Activated T-helper 17 cell treated with anti-CD3 and anti-CD28 coated beads, Interleukin-2, amount 50 U/mL, for 72 hours (primary cell): ENCODE measurements at places on chromosomes 11 and 22. TPM values are rescaled to one million over a fixed set of nuclear protein-coding genes. Genes with fewer than 3 reads are reported as not detected.

- H3K36me3 ChIP-seq, result peaks cover 6% of the 10 kb centered on the region
- ATAC-seq, result no peak
- H3K4me3 ChIP-seq, result peak overlapping the region; percentile 68
- H3K27me3 ChIP-seq, result no peaks in the 10 kb centered on the region
Observed at GRCh38 chr22:50476868-50477267, 2.0 kb upstream of the SBF1 start.

- H3K36me3 ChIP-seq, result no peaks in the 10 kb centered on the region
- H3K4me3 ChIP-seq, result no peak overlapping the region
- no peak for ATAC-seq
- H3K27me3 ChIP-seq, result peaks cover 5% of the 10 kb centered on the region
- no peak overlapping the region for H3K27ac ChIP-seq
- no peaks in the 10 kb centered on the region for H3K4me1 ChIP-seq
Observed at GRCh38 chr11:109106151-109106906, 315.7 kb upstream of the C11orf87 start.

DNA sequence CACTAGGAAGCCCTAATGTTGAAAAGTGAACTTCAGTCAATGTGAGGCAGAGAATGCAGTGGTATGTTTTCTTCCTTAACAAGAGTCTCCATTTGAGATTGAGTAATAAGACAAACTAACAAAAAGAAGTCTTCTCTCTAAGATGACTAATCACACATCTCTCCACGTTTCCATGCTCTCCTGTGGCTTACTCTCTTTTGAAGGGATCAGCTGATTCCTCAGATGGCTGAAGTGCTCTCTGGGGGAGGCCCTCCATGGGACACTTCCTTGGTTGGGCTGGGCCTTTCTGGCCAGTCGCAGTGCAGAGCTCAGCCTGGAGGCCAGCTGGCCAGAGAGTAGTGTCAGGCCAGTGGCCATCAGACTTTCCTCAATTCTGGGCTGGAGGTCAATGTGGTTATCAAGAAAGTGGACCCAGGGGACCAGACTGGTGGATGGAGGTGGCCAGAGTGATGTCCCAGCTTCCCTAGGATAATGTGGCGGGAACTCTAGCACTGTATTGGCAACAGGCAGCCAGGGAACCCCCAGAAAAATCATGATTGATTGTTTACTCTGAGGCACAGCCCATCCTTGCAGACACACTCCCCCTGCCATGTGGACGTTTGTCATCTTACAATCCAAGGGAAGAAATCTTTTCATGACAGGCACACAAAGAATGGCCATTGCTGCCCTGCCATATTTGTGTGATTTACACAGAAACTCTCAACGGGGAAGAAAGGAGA, 14.5 kb downstream of the CSRP3 start:
- H3K27ac ChIP-seq, result no peak overlapping the region
- no peaks in the 10 kb centered on the region for H3K36me3 ChIP-seq
- ATAC-seq, result no peak
- H3K4me3 ChIP-seq, result no peak overlapping the region
- H3K4me1 ChIP-seq, result no peaks in the 10 kb centered on the region

DNA sequence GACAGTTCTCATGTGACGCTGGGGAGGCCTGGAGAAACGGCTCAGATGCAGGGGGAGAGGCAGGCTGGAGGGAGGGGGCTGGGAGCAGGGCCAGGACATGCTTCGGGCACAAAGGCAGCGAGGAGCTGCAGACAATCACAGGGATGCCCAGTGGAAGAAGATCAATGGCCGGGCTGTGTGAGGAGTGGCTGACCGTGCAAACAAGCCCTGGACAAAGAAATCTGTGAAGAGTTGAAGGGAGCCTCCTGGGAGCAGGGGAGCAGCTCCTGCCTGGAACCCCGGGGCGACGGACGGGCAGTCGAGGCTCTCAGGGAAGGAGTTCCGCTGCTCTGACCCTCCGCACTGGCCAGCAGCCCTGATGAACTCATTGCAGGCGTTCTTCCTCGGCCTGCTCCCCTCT, 126.7 kb upstream of the B3GAT1 start:
- H3K4me3 ChIP-seq, result no peak overlapping the region
- H3K27me3 ChIP-seq, result peaks cover 23% of the 10 kb centered on the region
- H3K27ac ChIP-seq, result no peak overlapping the region
- no peak for ATAC-seq
- H3K36me3 ChIP-seq, result no peaks in the 10 kb centered on the region
- H3K4me1 ChIP-seq, result no peaks in the 10 kb centered on the region

- H3K4me3 ChIP-seq, result no peak overlapping the region
- no peaks in the 10 kb centered on the region for H3K27me3 ChIP-seq
- no peaks in the 10 kb centered on the region for H3K36me3 ChIP-seq
- no peaks in the 10 kb centered on the region for H3K4me1 ChIP-seq
Observed at GRCh38 chr22:24191381-24191841, 10.1 kb downstream of the SUSD2 start.

- H3K36me3 ChIP-seq, result no peaks in the 10 kb centered on the region
Observed at GRCh38 chr11:101909087-101909486, 5.7 kb upstream of the CEP126 start.

GRCh38 chr11:122917311-122917710, 34.8 kb downstream of the JHY start:
- ATAC-seq, result no peak
- no peak overlapping the region for H3K27ac ChIP-seq
- no peak overlapping the region for H3K4me3 ChIP-seq
- no peaks in the 10 kb centered on the region for H3K27me3 ChIP-seq

- H3K27me3 ChIP-seq, result no peaks in the 10 kb centered on the region
- H3K4me1 ChIP-seq, result peaks cover 14% of the 10 kb centered on the region
- no peaks in the 10 kb centered on the region for H3K36me3 ChIP-seq
- ATAC-seq, result no peak
Observed at GRCh38 chr11:44885065-44885810, 65.4 kb downstream of the TP53I11 start.

GRCh38 chr11:74948546-74948897, 369 bp downstream of the XRRA1 start:
- peak overlapping the region; percentile 98 for H3K27ac ChIP-seq
- peaks cover 32% of the 10 kb centered on the region for H3K4me1 ChIP-seq

GRCh38 chr11:34488855-34489557, 24.6 kb downstream of the ELF5 start:
- no peaks in the 10 kb centered on the region for H3K36me3 ChIP-seq
- no peak overlapping the region for H3K4me3 ChIP-seq
- no peak overlapping the region for H3K27ac ChIP-seq
- no peak for ATAC-seq

DNA sequence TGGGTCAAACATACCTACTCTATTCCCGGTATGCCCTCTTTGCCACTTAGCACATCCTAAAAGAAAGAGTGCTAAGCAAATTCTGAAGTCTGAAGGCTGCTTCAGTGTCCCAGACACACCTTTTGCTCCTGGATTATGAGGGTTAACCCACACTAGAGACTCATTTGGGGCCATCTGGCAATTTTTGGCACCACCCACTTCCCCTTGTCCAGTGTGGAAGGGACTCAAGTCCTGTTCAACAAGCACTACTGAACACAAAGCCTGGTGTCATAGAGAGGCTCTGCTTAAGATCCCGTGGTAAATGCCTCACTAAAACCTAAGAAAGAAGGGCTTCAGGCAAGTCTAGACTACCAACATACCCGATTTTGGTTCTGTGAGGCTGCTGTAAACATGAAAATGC, 85.8 kb downstream of the SERGEF start:
- no peak overlapping the region for H3K27ac ChIP-seq
- H3K4me1 ChIP-seq, result no peaks in the 10 kb centered on the region
- H3K27me3 ChIP-seq, result no peaks in the 10 kb centered on the region
- no peak for ATAC-seq
- H3K4me3 ChIP-seq, result no peak overlapping the region

DNA sequence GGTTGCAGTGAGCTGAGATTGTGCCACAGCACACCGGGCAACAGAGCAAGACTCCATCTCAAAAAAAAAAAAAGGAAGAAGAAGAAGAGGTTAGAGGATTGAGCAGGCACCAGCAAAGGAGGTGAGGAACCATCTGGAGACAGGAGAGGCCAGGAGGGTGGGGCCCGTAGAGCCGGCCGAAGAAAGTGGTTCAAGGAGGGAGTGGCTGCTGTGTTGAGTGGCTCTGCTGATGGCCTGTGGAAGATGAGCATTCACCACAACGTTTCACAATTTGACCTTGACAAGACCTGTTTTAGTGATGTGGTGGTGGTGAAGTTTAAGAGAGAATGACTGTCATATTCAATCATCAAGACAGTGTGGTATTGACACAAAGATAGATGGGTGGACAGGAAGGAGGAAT, 6.8 kb upstream of the CTSD start:
- ATAC-seq, result no peak
- H3K36me3 ChIP-seq, result no peaks in the 10 kb centered on the region
- peaks cover 8% of the 10 kb centered on the region for H3K4me1 ChIP-seq
- H3K27ac ChIP-seq, result no peak overlapping the region
- no peak overlapping the region for H3K4me3 ChIP-seq

The ANGPTL5 gene
- total RNA-seq, result not detected

The TSGA10IP gene
- total RNA-seq, result not detected

The UBQLNL gene
- total RNA-seq, result 0.50 TPM
